Stimulated activated CD4-positive, alpha-beta T cell treated with anti-CD3 and anti-CD28 coated beads, Interleukin-1b, Interleukin-23, amount 100 ng/mL, for 1 hour (primary cell): ENCODE measurements at places on chromosomes 7 and 10.

- no peak for DNase-seq
Observed at GRCh38 chr10:14904316-14904732, 25.7 kb downstream of the SUV39H2 start.

GRCh38 chr7:38731215-38731614 is 100.0 kb upstream of the AMPH start:
- DNase-seq = no peak

DNA sequence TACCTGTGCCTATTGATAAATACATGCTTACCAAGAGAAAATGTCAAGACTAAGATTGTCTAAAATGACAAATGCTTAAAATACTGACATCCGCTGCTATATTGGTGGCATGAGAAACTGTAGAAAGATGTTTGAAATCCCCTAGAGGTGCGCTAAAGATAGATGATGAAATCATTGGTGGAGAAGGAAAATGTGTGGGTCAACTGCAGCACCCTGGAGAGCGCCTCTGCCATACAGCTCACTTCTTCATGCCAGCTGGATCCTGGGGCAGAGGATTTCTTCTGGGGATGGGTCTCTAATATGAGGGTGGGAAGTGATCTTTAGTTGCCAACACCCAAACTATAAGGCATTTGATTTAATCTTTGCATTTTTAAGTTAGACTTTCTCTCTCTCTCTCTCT is 680.4 kb upstream of the POM121L12 start:
- DNase-seq = no peak

DNA sequence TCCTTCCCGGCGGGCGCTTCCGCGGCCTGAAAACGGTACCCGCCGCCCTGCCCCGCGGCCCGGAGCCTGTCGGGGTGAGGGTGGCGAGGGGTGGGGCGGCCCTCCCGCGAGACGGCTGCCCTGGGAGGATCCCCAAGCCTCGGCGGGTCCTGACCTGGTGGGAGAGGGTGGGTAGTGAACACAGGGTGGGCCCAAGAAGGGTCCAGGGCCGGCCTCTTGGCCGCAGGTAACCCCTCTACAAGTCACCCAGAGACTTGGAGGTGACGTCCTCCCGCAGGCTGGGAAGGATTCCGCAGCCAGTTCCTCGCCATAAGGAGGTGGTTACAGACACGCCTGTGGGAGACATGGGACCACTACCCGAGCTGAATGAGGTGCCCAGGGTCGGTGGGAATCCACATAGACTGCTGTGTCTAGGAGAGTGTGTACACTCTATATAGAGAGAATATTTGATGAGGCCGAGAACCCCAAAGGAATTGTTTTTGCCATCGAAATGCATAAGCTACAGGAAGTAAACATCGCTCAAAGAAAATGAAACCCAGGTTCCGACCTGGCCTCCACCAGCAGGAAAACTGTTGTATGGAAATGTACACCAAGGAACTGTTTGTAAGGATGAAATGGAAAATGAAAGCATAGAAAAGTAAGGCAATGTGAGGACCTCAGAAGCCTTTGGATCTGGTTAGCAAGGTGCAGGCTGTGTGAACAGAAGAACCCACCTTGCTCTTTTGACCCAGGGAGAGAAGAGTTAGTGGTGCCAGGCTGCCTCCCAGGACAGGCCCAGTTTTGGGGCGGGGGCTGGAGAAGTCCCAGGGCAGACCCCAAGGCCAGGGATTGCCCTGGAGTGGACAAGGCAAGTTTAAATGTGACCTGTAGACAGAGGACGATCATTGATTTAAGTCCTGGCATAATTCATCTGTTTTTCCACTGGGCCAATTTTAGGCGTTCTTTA is 659 bp downstream of the OPTN start:
- no peak for DNase-seq

DNA sequence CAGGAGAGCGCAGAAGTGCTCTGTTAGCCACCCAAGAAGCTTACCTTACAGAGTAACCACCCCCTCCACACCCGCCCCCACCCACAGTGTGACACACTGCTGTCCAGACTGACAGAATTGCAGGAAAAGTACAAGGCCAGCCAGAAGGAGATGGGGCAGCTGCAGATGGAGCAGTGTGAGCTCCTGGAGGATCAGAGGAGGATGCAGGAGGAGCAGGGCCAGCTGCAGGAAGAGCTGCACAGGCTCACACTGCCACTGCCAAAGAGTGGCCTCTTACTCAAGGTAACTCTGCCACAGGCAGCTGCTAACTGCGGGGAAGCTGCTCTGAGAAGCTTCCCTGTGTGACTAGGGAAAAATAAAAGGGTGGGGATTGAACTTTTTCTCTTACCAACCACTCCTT is 17.6 kb downstream of the CCDC136 start:
- no peak for DNase-seq

- DNase-seq = no peak
Observed at GRCh38 chr10:31709476-31709875, 219.2 kb downstream of the ARHGAP12 start.

DNA sequence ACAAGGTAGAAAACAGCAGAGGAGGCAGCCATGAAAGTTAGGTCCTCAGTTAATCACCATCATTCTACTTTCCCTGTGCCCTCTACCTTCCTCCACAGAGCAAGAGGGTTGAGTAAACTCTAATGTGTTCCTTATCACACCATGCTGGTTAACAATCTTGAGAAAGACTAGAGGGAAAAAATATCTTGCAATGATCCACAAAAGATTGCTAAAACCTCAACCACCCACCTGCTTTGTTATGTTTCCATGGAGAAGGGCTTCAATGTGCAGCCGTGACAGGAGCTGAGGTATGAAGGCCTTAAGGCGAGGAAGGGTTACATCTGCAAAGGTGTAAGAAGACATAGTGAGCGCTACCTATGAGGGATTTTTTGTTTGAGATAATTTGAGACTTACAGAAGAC is 103.9 kb downstream of the IDE start:
- no peak for DNase-seq

- DNase-seq = no peak
Observed at GRCh38 chr10:75972491-75973276, 541.3 kb downstream of the LRMDA start.

DNA sequence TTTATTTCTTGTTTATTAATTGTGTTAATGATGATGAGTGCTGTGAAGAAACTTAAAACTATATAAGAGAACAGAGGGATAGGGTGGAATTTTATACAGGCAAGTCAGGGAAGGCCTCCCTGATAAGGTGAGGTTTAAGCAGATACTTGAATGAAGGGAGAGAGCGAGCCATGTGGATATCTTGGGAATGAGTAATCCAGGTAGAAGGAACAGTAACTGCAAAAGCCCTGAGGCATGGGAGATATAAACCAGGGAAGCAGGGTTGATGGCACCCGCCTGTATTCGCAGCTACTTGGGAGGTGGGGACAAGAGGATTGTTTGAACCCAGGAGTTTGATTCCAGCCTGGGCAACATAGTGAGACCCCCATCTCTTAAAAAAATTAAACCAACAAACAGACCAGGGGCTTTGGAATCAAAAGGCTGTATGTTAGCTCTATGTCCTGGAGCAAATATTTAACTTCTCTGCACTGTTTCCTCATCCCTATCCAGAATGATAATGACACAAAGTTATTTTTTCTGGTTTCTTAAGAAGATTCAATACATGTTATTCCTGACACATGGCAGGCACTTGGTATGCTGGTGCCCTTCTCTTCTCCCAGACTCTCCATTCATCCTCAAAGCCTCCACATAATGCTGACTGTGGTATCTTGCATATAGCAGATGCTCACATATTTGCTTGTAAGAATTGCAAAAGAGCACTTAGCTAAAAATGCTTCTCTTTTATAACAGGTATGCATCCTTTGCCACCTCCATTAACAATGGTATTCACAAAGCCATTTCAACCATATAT is 169.3 kb downstream of the CHN2 start:
- DNase-seq = no peak

GRCh38 chr10:70925377-70926225 is 37.2 kb upstream of the PCBD1 start:
- no peak for DNase-seq

DNA sequence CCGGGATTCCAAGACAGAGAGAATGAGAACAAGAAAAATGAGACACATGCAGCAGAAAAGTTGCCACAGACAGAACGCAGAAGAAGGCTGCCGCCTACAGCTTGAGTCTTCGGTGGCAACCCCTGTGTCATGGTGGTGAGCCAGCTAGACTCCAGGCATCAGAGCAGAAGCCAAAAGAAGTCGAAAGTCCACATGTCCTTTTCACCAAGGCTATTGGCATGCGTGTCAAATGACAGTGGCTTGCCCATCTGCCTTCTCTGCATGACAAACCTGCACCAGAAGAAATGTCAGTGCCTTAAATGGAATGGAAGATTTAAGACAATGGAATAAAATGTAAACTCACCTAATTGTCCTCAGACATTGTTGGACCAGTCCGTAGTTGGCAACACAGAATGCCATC is 93.9 kb upstream of the NPSR1 start:
- DNase-seq = no peak

- DNase-seq = no peak
Observed at GRCh38 chr10:99676426-99676825, 17.1 kb downstream of the ENTPD7 start.

GRCh38 chr10:122286867-122287266 is 15.8 kb downstream of the BTBD16 start:
- DNase-seq = no peak

DNA sequence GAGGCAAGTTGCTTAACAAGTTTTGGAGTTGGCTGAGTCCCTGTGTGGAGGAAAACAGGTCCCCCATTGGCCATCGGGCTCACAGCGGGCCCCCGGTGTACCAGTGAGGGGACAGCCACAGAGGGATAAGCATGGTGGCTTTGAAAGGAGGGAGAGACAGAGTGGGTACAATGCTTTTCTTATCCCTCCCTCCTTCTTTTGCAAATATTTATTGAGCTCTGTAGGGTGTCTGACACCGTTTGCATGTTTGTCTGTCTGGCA is 2.8 kb downstream of the HTRA1 start:
- DNase-seq = no peak

- DNase-seq = no peak
Observed at GRCh38 chr10:110307805-110308204, 3.1 kb upstream of the SMNDC1 start.

GRCh38 chr7:111987115-111987826 is 218.9 kb downstream of the DOCK4 start:
- no peak for DNase-seq

DNA sequence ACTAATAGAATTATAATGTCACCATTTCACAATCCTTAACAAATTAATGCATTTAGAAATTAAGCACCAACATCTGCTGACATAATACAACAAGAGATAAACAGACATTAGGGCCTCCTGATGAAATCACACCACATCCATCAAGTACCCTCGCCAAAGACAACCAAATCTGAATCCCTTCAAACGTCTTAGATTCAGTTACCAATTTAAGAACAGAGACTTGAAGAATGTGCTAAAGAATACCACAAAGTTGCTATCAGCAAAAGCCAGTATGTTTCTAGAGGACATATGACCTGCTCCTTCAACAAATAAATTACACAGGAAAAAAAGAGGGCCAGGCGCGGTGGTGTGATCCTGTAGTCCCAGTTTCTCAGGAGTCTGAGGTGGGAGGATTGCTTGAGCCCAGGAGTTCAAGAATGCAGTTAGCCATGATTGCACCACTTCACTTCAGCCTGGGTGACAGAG is 144.5 kb downstream of the REEP3 start:
- DNase-seq = no peak

DNA sequence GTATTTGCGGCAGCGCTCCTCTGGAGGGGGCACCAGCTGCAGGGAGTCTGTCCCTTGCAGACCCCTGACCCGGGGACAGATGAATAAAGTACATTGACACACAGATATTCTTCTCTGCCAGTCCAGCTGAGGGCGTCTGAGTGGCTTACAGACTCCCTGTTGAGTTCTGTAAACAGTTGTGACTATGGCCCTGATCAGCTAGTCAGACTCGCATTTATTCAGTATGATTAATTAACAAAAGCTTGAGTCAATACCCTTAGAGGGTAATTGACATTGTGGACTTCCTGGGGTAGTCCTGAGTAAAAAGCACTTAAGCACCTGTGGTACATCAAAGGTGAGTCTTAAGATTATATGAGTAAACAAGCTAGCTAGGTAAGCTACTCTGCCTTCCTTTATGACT is 21.0 kb downstream of the ANKRD30A start:
- no peak for DNase-seq

DNA sequence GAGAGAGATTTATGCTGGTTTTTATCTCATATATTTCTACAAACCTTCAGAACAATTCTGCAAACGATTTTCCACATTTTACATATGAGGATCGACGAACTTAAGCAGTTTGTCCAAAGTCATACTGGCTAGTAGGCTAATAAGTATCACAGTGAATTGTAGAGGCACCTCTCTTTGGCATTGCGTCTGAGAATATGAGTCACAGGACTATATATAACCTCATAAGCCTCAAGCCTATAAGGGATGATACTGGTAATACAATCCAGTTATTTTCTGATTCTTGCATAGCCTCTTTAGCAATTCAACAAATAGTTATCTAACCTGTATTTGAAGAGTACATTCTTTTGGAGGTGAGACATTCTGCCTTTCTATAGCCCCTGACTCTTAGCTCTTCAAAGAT is 129.8 kb downstream of the GPR158 start:
- DNase-seq = no peak

- DNase-seq = no peak
Observed at GRCh38 chr10:2985729-2986232, 81.6 kb upstream of the PFKP start.

GRCh38 chr10:29353887-29354561 is 65.2 kb downstream of the LYZL1 start:
- no peak for DNase-seq

DNA sequence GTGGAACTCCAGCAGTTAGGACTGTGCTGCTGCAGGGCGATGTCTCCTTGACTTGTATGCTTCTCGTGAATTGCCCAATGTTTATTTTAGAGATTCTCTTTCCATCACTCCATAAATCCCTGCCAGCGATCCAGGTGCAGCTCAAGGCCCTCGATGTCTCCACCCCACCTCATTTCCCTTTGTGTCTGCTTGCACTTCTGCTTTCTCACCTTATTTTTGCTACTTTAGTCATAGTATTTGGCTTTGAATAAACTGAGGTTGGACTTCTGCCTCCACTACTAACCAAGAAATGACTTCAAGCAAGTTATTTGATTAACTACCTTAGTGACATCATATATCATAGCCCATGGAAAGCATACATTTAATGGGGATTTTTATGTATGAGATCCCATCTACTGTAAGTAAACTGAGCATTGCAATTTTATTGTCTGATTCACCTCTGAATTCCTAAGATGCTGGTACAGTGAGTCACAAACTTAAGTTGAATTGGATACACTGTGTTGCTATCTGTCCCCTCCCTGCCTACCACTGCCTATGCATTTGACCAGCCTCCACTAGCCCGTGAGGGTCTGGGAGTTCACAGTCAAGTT is 255.8 kb downstream of the ABCA13 start:
- no peak for DNase-seq
